ENCODE measurements at places on chromosomes 4 and X.

DNA sequence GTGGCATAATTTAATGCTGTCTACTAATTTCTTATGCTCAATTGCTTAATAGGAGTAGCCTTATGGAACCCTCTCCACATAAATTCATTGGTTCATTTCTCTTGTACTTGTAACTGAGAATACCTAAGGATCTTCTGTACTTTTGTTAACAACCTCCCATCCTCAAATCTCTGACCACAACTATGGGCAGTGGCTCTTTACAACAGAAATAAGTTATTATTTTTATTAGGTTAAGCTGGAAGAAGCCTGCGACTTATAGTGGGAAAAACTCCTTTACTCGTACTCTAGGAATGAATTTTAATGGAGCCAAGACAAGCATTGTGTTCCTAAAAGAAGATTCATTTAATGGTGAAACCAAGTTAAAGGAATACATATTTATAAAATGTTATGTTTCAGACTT, 337.1 kb upstream of the CTSO start:
- no peak for DNase-seq

DNA sequence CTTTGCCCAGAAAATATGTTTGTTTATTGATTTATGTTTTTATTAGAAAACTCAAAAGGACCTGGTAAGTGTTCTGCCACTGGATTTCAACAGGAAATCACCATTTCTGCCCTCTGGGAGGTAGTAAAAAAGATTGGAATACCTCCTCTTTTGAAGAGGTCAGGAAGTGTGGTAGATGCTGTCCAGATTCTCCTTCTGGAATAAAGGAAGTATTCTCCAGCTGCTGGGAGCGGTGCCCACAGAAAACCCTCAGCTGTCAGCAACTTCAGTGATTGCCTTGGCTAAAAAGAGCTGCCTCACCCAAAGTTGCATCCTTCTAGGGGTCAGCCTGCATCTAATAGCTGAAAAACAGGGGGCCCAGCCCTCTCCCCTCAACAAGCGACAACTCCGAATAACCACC, 13.8 kb upstream of the ZNF674 start:
- no peak for DNase-seq

GRCh38 chr4:77765720-77766119, 53.4 kb downstream of the CNOT6L start:
- DNase-seq: no peak

DNA sequence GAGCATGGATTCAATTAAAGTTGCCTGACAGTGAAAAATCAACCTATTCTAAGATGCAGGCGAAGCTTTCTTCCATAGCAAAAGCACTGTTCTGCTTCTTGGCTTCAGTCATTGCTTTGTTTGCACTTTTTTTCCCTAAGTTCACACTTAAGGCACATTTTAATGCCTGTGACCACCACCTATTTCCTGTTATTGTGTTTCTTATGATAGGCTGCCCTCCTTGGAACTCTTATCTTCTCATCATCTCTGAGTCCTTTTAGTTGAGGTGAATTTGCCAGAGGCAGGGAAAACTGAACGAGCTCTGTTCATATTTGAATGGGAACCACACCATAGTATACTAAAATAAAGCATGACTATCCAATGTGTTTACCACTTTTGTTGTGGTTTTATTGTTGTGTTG, 119.8 kb downstream of the SPCS3 start:
- no peak for DNase-seq

DNA sequence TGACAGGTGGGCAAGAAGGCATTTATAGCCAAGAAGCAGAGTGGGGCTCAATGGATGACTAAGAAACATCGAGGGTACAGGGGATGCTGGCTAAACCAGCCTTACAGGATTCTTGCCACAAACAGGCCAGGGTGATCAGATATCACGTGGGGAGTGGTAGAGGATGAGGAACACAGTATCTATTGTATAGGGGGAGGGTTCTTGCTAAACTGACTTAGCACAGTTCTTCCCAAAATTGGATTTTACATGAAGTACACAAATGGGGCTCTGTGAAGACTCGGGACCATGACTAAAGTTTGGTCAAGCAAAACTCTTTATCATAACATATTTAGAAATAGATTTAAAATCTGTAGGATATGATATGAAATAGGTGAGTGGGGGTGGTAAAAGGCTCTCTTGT, 144.0 kb upstream of the ATOH1 start:
- no peak for DNase-seq

- DNase-seq: no peak
These were observed 166.6 kb upstream of the SLC7A11 start for GRCh38 chr4:138408758-138409157.

DNA sequence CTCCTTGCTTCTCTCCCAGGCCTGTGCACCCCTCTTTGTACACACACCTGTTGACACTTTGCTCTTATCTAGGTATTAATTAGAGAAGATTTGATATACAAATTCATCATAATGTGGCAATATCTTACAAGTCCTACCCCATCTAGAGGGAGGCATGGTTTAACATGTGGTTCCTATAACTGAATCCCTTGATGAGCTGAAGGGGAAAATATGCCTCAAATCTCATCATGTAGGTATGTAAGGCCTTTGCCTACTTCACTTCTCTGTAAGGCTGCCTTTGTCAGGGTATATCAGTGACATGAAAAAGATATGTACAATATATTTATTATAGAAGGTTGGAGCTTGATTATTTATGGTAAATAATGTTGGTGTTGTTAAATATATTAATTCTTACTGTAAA, 31.9 kb downstream of the HTR2C start:
- DNase-seq: no peak

DNA sequence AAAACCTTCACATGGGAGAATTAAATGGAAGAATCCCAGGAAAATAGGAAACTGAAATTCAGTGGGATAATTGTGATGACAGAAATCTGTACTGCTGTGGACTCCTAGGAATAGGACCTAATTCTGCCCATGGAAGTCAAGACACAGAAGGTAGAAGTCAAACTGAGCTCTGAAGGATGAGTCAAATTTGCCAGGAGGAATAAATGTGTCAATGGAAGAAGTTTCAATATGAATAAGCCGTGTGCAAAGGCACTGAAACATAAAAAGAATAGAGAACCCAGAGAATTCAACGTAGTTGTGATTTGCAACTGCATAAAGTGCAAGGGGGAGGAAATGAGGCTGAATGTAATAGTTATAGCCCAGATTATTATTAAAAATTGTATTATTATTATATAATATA, 11.6 kb downstream of the ENAM start:
- DNase-seq: no peak

GRCh38 chrX:154605566-154605965, 13.5 kb downstream of the CTAG1B start:
- no peak for DNase-seq

GRCh38 chr4:4624276-4624897, 82.5 kb upstream of the STX18 start:
- DNase-seq: no peak

DNA sequence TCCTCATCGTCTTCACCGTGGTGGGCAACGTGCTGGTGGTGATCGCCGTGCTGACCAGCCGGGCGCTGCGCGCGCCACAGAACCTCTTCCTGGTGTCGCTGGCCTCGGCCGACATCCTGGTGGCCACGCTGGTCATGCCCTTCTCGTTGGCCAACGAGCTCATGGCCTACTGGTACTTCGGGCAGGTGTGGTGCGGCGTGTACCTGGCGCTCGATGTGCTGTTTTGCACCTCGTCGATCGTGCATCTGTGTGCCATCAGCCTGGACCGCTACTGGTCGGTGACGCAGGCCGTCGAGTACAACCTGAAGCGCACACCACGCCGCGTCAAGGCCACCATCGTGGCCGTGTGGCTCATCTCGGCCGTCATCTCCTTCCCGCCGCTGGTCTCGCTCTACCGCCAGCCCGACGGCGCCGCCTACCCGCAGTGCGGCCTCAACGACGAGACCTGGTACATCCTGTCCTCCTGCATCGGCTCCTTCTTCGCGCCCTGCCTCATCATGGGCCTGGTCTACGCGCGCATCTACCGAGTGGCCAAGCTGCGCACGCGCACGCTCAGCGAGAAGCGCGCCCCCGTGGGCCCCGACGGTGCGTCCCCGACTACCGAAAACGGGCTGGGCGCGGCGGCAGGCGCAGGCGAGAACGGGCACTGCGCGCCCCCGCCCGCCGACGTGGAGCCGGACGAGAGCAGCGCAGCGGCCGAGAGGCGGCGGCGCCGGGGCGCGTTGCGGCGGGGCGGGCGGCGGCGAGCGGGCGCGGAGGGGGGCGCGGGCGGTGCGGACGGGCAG, 792 bp downstream of the ADRA2C start:
- DNase-seq: no peak

- DNase-seq: no peak
These were observed 2222.3 kb upstream of the AGA start for GRCh38 chr4:179664430-179665027.

- no peak for DNase-seq
These were observed 455.5 kb upstream of the FAM241A start for GRCh38 chr4:111689731-111690130.

DNA sequence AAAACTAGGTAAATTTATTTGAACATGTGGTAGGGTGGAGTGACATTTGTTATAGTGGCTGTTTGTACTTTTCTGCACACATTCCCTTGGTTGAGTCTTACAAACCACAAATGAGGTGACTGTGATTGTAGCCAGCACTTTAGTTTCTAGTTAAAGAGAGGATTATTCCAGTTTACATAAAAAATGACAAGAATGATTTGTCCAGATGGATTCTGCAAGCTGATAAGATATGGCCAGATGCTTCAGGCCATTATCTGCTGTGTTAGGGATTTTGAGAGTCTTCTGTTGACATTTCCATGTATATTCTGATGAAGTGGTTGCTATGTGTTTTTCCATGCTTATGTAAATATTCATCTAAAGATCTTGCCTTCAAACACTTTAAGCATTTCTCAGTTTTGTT, 31.0 kb upstream of the PDE5A start:
- DNase-seq: no peak

DNA sequence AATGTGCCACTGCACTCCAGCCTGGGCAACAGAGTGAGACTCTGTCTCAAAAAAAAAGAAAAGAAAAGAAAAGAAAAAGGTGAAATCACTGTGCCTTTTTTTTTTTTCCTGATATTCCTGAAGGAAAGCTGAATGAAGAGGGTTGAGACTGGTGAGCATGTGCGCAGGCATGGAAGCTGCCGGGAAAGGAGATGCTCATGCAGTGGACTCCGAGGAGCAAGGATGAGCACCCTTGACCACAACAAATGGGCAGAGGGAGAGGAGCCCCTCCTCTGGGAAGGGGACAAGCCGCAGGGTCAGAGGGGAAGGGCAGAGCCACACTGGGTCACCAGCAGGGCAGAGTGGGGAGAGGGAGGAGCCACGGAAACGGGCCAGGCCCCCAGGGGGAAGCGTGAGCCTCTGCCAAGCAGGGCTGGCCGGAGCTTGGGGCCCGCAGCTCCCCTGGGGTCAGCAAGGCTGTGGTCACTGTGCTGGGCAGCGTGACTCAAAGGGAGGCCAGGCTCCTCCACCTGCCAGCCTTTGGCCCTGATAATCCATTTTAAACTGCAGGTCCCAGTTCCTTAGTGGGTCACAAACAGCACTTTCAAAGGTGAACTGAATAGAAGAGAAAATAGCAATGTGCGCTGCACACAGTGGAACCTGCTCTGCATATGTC, 79.8 kb downstream of the NAT8L start:
- DNase-seq: no peak

DNA sequence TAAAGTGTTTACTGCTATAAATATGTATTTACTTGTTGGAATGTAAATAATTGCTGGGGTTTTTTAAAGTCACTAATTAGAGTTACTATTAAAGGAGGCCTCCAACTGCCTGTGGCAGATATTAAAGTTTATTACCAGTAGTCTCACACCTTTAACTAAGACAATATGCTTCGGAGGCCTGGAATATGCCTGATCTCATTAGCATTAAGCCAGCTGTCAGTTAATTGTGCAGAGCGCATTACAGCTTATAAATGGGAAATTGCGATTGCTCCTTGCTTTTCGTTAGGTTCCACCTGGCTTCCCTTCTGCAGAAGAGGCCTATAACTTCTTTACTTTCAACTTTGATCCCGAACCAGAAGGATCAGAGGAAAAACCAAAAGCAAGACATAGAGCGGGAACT, 41.3 kb downstream of the CC2D2A start:
- DNase-seq: no peak

GRCh38 chr4:77872723-77873445, 10.3 kb downstream of the MRPL1 start:
- no peak for DNase-seq

GRCh38 chrX:45714866-45715265, 514.2 kb upstream of the DIPK2B start:
- DNase-seq: no peak

- no peak for DNase-seq
These were observed 145.9 kb downstream of the PCDH19 start for GRCh38 chrX:100264200-100264599.

- DNase-seq: no peak
These were observed 286.9 kb downstream of the PACRGL start for GRCh38 chr4:20987191-20987590.

DNA sequence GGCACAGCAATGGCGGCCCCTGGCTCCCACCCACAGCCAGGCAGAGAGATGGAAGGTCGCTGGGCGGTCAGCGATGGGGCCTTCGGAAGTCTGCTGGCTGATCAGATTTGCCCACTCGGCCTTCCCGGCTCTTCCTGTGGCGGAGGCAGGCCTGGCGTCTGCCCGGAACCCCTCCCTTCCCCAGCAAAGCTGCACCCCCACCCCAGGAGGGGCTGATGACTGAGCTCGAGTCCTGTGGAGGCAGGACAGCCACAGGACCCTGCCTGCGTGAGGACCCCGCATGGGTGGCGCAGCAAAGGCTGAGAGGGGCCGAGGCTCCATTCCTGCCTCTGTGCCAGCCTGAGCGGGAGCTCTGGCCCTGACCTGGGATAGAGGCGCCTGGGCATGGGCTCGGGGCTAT, 34.8 kb downstream of the TACC3 start:
- DNase-seq: no peak

- DNase-seq: no peak
These were observed 200.9 kb upstream of the PPP1R2C start for GRCh38 chrX:42978655-42979379.

- no peak for DNase-seq
These were observed 54.5 kb downstream of the MID2 start for GRCh38 chrX:107880054-107880610.

DNA sequence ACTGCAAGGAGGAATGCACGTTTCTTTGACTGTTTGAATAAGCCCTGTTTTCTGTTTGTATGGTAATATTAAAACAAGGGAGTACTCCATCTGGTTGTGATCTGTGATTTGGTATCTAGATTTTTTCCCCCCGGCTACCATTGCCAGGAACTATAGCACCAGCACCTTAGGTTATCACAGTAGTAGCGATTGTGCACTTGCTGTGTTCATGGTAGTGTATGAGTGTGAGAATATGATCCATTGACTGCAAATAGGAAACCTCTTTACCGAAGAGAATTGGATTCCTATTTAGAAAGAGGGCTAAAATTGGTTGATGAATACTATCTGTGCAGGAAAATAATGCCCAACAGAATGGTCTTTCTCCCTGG, 69.9 kb downstream of the LARP7 start:
- no peak for DNase-seq

DNA sequence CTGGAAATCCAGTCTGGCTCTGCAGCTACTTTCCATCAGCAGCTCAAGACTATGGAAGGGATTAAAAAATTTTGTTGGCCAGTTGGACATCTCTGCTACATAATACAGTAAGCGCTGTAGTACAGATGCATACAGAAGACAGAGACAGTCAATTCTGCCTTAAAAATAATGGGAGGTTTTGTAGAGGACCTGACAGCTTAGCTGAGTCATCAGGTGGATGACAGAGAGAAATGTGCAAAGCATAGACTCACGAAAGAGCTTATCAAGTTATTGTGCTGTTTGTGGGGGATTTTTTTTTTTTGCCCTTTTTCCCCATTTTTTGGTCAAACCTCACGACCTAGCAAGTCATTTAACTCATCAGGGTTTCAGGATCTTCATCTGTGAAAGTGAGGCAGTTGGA, 149.0 kb upstream of the SCML1 start:
- no peak for DNase-seq
